ENCODE measurements at places on chromosomes 6 and 20. TPM values are rescaled to one million over a fixed set of nuclear protein-coding genes. Genes with fewer than 3 reads are reported as not detected.

Gene LZTS3
- total RNA-seq: 2.7 TPM

Gene TRIM40
- total RNA-seq: not detected

Gene CENPW
- total RNA-seq: 42.2 TPM

Gene OTOR
- not detected for total RNA-seq

Gene DEFB132
- not detected for total RNA-seq

Gene C20orf144
- total RNA-seq: 0.12 TPM

Gene NRSN1
- not detected for total RNA-seq

Gene C6orf15
- total RNA-seq: not detected

Gene DEFB124
- total RNA-seq: not detected

Gene AVP
- total RNA-seq: not detected

Gene PRR18
- 0.17 TPM for total RNA-seq

Gene CCN6
- not detected for total RNA-seq

Gene FLOT1
- total RNA-seq: 97.3 TPM

Gene SOBP
- 1.1 TPM for total RNA-seq

Gene DACT2
- 0.50 TPM for total RNA-seq

Gene ANKRD66
- not detected for total RNA-seq

Gene PLEKHG1
- total RNA-seq: 0.40 TPM

Gene FRK
- total RNA-seq: 1.4 TPM

Gene SIRPD
- total RNA-seq: not detected

Gene TXLNB
- total RNA-seq: not detected

Data from A549 treated with CpdA at 1 μM for 4 hours (cell line).